ENCODE measurements at places on chromosomes 1 and 21.
A peak's percentile ranks its signal among the peaks of the same experiment; 100 is the strongest.

GRCh38 chr1:103509250-103509649 lies 16.2 kb upstream of the RNPC3 start:
- no peak for DNase-seq

- DNase-seq, result no peak
Measured at GRCh38 chr21:31750843-31751242, 18.9 kb upstream of the SCAF4 start.

GRCh38 chr1:32020339-32020738 lies 6.7 kb downstream of the KHDRBS1 start:
- no peak for DNase-seq

DNA sequence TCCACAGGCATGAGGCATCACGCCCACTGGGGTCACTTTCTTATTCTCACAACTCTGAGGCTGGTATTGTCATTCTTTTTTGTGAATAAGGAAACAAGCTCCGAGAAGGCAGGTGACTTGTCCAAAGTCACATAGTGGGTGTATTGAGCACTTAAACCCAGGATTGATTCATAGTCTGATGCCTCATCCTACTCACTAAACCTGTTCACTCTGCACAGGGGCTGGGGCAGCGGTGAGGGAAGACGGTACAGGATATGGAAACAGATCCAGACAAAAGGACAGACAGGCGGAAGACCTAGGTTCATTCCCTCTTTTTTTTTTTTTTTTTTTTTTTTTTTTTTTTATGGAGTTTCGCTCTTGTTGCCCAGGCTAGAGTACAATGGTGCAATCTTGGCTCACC lies 56.6 kb downstream of the NKAIN1 start:
- no peak for DNase-seq

DNA sequence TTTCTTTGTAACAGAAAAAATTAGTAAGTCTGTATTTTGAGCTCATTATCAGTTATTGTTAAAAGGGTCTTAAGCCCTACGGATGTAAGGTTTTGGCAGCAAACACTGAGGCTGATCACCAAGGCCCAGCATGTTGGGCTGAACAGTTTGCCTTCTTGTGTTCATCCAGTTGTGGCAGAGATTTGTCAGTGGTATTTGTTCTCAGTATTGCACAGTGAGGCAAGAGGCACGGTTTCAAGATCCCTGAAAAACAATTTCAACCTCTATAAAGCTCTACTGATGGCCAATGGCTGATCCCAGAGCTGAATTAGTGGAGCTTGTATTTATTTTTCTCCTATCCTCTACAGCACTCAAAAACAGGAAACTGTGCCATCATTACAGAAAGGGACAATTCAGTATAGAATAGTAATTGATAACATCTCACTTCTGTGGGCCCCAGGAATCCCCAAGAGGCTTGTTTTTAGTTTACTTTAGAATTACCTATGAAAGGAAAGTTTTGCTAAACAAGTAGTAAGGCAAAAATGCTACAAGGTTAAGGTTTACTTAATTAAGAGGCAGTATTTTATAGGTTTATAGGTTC lies 191.8 kb upstream of the RAB4A start:
- DNase-seq, result no peak

- DNase-seq, result no peak
Measured at GRCh38 chr1:18239671-18240070, 132.1 kb downstream of the IGSF21 start.

GRCh38 chr1:203206129-203206687 lies 19.7 kb upstream of the CHI3L1 start:
- no peak for DNase-seq

DNA sequence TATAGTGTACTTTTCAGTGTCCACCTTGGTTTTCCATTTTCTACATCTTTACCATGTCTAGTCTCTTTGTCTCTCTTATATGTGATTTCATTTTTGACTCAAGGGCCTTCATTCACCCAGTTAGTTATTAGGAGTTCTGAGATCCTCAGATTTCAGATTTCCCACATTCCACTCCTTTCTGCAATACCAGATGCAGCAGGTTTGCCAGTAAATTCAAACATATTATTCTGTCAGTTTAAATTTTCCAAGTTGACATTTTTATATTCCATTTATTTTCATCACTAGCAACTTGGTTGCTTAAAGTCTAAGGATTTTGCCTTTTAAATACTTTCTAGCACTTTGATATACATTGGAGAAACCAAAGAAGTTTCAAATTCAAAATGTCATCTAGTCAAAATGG lies 42.4 kb downstream of the ABL2 start:
- DNase-seq, result no peak

GRCh38 chr1:47201179-47201578 lies 11.3 kb upstream of the PDZK1IP1 start:
- no peak for DNase-seq

- DNase-seq, result no peak
Measured at GRCh38 chr1:77280962-77281361, 857 bp upstream of the AK5 start.

DNA sequence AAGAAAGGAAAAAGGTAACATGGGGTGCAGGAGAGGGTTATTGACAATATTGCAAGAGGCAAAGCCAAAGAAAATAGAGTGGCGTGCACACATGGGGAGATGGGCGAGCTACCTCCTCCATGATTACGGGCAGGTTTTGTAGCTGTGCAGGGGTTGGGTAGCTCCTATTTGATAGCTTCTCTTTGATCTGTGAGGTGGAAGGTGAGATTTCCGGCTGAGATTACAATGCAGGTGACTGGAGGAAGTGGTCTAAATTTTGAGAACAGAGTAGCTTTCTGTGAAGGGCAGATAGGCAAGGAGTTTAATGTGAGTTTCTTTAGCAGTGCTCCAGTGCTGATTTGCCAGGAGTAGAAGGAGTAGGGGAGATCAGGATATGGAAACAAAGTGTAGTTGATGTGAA lies 263.4 kb downstream of the PLA2G4A start:
- no peak for DNase-seq

DNA sequence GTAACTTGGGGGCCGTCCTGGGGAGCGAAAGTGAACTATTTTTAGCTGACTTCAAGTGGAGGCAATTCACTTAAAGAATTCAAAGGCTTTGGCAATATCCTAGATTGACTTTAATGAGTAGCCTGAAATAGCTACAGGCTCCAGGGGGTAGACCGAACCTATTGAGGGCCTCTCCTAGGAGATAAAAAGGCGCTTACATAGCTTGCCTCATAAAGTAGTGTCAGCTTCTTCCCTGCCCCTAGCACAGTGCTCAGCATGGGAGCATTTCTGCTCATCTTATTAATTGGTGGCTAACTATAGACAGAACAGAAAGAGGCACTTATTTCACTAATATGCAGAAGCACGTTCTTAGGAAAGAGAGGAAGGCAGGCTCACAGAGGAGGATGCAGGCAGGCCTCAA lies 12.3 kb upstream of the CTNNBIP1 start:
- no peak for DNase-seq

DNA sequence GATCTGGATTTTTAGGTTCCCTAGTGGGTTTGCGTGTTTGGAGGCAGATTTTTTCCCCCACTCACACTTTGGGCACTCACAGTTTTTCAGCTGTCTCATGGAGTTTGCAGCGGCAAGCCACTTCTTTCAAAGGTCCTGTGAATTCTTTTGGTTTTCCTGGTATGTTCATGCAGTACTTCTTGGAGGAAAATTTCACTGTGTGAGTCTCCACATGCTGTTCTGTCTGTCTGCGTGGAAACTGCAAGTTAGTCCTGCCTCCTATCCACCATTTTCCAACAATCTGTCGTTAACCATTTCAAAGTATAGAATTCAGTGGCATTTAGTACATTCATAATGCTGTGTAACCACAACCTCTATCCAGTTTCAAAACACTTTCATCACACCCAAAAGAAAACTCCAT lies 793 bp upstream of the FMO1 start:
- no peak for DNase-seq

GRCh38 chr1:119838236-119838635 lies 27.0 kb upstream of the REG4 start:
- DNase-seq, result no peak

DNA sequence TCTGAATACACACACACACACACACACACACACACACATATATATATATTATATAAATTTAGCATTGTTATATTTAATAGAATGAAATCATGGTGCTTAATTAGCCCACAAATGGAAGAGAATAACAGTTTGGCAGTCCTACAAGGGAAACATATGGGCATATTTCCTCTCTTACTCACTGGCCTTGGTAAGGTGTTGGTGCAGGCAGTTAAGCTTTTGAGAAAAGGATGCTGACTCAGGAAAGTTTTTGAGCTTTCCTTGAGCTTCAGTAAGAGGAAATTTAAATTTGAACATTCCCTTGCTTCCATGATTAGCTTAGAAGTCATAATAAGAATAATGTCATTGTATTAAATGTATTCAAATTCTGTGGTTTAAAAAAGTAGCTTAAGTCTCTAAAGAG lies 37.0 kb upstream of the B3GALT5 start:
- no peak for DNase-seq

DNA sequence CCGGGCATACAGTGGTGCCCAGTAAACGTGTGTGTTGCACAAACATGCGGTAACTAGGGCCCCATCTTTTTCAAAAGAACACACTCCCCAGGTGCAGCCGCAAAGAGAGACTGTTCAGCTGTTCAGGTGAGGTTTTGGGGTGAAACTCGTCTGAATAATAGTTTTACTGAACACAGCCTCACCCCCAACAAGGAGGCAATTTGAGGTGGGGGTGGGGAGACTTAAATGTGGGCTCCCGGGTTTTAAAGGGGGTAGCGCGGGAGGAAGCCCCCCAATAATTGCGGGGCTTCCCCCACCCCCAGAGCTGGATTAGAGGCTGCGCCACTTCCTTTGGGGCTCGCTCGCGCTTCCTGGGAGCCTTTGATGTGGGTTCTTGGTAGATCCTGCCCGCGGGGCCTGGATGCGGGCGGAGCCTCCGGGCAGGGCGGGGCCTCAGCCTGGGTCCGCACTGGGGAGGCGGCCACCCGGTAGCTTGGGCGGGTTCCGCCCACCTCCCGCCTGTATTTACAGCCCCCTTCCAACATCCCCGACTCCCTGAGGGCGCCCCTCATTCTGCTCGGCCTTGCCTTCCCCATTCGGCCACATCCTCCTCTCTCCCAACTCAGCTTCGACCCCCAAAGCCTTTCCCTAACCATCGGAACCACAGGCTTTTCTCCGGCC lies 6.4 kb upstream of the EPHA2 start:
- no peak for DNase-seq

DNA sequence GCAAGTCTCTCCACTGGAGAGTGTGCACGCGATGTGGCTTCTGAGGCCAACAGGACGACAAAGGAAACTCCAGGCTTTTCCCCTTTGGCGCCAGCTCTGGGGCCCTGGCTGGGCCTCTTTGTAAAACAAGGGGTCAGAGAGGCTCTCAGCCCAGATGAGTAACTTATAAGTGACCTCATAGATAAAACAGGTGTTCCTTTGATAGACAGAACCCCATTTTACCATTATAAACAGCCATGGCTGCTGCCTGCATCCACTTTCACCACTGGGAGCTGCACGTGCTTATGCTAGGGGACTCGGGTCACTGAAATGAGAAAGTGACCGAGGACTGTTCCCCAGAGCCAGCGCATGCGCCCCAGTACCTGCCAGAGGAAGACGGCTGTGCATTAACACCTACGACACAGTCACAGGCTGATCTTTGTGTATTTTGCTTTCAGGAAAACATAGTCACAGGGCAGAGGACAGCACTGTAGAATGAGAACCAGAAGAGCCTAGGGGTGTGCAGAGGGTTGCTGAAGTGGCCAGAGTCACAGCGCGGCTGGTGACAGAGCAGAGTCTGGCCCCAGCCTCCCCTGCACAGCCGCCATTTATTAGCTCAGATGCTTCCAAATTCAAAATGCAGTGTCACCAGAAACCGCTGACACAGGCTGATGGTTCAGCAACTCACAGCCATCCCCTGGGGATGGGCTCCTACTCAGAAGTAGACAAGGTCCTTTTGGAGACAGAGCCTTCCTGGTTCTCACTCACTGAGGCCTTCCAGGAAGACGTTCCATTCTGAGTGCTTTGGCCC lies 12.7 kb downstream of the RNF207 start:
- no peak for DNase-seq

- no peak for DNase-seq
Measured at GRCh38 chr1:87961992-87962391, 633.3 kb downstream of the LMO4 start.

DNA sequence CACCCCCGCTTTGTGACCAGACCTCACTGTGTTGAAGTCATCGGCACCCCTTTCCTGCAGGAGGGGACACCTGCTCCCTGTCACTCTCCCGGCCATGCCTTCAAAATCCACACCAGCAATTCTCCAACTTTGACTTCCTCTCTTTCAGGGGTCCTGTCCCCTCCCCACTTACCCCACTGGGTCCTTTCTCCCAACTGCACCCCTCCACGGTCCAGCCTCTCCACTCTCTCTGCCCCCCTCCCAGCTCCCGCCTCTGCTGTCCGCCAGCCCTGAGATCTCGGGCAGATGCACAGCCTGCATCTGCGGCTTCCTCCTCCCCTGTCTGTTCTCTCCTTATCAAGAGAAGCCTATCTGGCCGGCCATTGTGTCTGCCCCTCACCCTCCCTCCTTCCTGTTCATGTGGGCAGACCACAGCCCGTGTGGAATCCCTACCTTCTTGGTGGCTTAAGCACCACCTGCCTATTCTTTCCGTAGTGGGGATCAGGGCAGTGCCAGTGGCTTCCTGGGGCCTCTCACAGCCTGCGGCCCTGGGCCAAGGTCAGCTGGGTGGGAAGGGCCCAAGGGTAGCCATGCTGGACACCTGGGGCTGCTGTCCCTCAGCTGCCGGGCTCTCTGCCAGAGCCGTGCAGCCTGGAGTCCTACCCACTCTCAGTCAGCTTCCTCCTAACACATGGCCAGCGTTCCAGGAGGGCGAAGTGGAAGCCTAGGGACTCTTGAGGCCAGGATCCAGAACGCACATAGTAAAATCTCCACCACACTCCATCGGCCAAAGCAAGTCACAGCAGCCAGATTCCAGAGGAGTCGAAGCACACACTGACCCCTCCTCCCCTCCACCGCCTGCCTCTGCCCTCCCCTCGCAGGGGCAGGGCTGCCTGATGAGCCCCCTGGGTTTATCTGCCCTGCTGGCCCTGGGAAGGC lies 5.1 kb upstream of the HES4 start:
- DNase-seq, result no peak

- DNase-seq, result no peak
Measured at GRCh38 chr1:27872802-27873551, 633 bp downstream of the THEMIS2 start.

DNA sequence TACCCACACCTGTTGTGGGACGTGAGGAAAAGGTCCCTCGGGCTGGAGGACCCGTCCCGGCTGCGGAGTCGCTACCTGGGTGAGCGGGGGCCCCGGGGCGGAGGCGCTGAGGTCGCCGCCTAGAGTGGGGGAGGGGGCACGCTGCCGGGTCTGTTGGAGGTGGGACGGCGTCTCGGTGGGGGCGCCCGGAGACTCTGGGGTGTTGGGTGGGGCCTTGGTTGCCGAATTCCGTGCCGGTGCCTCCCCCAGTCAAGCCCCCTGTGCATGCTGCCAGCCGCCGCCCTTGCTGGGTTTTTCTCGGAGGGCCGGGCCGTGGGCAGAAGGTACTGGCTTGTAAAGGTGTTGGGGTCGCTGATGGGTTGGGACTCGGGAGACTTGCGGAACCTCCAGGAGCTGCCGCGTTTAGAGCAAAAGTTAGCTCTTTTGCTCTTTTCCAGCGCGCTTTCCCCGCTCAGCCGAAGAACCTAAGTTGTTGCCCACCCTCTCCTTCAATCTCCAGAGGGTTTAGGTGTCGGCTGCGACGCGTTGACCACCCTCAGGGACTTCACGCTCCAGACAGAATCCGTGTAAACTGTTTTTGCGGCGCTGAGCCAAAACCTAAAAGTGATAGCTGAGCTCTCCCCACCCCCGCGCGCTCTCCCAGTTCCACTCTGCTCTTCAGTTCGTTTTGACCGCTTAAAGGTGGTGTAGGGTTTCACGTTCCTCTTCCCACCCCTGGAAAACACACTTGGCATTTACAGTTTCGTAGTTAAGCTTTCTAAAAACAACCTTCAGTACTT lies at the start of gene MPC2:
TSS of gene MPC2 (minus strand) at position 143 of the 779 bp plus-strand sequence. CDS start 1,231 bp downstream, outside the sequence.
- DNase-seq, result peak; percentile 49

- no peak for DNase-seq
Measured at GRCh38 chr1:112676543-112676942, 2.1 kb downstream of the MOV10 start.

All from NCI-H460 (cell line).